ENCODE measurements at places on chromosomes 5 and 9.

DNA sequence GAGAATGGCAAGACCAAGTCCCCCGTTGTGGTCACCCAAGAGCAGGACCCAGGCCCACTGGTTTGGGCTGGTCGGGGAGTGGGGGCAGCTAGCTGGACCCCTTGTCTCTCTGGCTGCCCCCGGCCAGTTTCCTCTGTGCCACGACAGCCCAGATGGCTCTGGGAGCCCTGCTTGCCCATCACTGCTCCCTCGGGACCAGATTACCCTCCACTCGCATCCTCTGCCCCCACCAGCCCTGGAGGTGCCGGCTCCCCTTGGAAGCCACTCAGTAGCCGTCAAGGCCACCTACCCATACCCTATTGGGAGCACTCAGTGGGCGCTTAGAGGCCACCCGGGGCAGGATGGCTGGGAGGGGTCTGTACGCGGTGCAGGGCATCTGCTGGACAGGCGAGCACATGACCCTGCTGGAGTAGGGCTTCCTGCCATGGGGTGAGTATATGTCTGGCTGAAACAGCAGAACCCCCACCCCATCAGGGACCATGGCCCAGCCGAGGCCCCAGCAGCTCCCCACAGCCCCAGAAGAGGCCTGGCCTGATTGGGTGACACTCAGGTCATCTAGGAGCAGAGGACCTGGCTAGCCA, 70.0 kb downstream of the ZNF354C start:
- DNase-seq: no peak

- no peak for DNase-seq
Measured at GRCh38 chr5:69367697-69368279, 1.5 kb downstream of the AK6 start.

DNA sequence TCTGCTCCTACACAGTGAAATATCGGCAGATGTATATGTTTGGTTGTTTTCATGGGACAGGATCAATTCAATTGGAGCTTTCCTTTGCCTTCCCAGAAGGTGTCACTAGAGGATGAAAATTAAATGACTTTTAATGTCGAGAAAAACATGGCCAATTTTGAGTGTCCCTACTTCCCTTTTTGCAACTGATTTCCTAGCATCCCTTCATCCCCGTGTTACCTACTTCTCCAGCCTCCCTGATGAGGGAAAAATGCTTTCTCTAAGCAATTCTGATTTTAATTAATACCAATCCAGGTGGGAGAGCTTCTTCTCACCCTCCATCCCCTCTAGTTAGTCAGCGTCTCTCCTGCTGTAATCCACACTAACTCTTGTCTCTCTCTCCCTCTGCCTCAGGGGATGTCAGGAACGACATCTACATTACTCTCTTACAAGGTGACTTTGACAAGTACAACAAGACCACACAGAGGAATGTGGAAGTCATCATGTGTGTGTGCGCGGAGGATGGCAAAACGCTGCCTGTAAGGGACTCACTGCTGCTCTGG, 64.9 kb downstream of the DOCK2 start:
- DNase-seq: peak; percentile 51

- DNase-seq: no peak
Measured at GRCh38 chr9:110129425-110129824, 78.5 kb downstream of the C9orf152 start.

DNA sequence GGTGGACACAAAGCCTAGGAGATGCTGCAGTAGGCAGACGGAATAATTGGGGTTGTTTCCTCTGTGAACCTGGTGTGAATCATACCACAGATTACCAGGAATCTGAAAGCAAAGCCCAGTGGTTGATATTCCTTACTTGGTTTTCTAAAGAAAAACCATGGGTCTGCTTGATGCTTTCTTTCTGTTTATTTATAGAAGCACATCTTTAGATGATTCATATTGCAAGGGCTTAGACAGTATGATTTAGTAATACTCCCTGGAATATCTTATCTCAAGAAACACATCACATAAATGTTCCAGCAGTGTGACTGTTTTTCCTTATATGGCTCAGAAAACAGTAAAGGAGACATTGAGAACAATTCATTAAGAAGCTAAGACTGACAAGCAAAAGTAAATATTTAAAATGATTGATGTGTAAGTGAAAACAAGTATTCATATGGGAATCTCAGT, 623.3 kb downstream of the RAB3C start:
- DNase-seq: no peak

GRCh38 chr9:123741214-123741613, 188.7 kb downstream of the DENND1A start:
- DNase-seq: no peak

GRCh38 chr5:121668635-121669034, 183.0 kb upstream of the FTMT start:
- DNase-seq: no peak

DNA sequence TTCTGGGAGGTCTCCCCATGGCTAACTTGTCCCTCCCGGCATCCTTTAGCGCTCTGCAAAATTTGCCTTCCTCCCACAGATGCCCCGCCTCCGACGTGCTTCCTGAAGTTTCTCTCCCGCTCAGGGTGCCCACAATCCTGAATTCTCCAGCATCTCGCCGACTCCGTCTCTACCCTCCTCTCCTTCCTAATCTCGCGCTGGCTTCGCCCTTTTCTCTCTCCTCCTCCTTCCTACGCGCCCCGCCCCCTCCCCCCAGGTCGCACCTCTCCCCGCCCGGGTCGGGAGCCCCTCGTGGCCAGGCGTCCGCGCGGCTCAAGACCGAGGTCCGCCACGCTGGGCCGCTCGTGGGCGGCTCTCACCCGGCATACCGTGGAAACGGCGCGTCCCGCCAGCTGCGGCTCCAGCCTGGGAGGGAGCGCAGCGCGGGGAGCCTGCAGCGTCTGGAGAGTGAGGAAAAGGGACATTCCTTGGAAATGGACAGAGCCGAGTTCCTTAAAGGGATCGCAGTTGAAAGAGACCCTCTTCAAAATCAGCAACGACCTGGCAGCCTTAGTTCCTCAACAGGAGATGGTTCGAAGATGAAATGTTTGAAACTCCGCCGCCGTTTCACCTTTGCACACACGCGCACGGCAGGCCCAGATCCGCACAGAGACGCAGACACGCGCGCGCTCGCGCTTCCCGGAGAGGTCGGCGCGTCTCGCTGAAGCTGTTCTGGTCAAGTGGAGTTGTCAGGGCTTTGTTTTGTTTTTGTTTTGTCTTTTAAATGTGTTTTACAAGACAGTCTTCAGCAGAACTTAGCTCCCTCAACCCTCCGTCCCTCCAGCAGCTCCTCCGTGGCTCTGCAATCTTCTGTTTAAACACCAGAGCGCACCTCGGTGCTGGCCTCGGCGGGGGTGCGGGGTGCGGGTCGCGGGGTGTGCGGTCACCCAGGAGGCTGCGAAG, 5.0 kb upstream of the IRX2 start:
- peak; percentile 58 for DNase-seq

DNA sequence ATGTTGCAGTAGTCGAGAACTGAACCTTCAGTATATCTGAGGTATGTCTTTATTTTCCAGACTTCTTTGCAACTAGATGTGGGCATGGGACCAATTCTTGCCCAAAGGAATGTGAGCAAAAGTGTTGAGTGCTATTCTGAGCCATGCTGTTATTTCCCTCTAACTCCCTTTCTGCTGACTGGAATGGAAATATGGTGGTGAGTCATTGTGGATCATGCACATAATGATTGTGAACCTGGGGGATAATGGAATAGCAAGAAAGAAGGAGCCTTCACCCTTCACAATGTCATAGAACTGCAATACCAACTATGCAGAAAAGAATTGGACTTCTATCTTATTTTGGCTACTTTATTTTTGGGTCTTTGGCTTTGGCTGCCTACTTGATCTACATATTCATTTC, 10.3 kb upstream of the DOCK2 start:
- no peak for DNase-seq

GRCh38 chr5:83374547-83374946, 97.0 kb upstream of the VCAN start:
- no peak for DNase-seq

GRCh38 chr9:88835772-88836171, 155.5 kb upstream of the S1PR3 start:
- no peak for DNase-seq

- DNase-seq: peak; percentile 33
Measured at GRCh38 chr5:154972476-154973080, 31.7 kb downstream of the MRPL22 start.

DNA sequence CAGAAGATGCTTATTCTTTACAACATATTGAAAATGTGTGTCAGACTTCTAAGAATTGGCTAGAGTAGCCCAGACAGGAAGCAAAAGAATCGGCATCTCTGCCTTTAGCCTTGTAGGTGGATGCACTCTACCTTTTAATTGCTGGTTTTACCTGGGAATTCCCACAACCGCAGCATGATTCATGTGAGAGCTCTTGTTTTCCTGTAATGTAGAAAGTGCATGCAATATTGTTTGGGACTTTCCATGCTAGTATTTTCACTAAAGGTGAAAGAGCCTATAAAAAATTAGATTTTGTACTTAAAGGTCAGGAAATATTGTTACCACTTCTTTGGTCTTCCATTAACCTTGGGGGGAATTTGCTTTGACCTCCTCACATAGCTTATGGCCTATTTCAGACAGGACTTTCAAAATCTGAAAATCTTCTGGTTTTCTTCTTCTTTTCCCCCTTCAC, 89.8 kb downstream of the NTRK2 start:
- no peak for DNase-seq

GRCh38 chr5:141909212-141909611, 14.5 kb upstream of the DELE1 start:
- DNase-seq: no peak

- DNase-seq: no peak
Measured at GRCh38 chr9:114592356-114592755, 4.8 kb downstream of the ATP6V1G1 start.

DNA sequence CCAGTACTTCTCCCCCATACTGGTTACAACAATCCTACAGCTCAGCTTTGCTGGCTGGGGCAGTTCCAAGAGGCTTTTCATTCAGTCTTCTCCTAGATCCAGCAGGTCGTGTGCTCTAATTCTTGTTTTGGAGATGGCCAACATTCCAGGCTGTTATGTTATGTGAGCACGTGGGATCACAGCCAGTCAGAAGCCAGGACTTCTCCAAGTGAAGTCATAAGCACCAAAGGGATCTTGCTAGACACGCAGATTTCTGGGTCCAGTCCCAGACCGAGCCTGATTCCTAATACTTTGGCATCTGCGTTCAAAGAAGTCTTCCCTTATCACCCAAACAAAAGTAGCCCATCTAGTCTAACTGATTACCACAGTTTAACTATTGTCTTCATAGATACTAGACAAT, 1.4 kb upstream of the LARP1 start:
- no peak for DNase-seq

DNA sequence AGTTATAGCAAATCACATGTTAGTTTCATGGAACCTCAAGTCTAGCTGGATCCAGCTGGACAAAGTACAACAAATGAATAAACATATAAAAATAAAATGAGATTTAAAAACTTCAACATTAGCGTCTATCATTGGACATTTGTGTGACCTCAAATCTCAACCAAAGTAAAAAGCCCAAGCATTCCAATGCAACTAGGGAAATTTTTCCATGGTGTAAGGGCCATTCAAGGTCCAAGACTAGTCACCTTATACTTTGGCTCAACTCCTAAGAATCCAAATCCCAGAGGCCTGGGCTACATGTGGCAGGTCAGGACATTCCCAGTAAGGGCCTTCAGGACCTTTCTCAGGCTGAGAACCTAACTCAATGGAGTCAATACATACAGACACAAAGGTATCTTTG, 137.4 kb upstream of the DMAC1 start:
- no peak for DNase-seq

- DNase-seq: peak; percentile 46
Measured at GRCh38 chr5:960551-960950, 48.1 kb upstream of the NKD2 start.

DNA sequence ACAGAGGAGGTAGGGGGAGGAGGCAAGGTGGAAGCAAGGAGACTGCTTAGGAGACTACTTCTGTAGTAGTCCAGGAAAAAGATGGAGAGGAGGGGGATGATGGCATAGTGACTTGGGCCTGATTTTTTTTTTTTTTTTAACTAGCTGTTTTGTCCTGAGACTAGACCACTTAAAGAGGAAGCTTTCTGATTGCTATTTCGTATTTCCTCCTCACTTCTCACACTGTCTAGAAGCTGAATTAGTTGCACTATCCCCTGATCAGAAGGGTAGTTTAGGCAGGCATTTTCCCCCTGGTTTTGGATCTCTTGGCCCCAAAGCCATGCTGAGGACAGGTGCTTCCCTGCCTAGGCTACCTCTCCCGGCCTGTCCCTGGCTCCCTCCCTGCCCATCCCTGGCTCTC, 14.9 kb downstream of the LARP1 start:
- no peak for DNase-seq

DNA sequence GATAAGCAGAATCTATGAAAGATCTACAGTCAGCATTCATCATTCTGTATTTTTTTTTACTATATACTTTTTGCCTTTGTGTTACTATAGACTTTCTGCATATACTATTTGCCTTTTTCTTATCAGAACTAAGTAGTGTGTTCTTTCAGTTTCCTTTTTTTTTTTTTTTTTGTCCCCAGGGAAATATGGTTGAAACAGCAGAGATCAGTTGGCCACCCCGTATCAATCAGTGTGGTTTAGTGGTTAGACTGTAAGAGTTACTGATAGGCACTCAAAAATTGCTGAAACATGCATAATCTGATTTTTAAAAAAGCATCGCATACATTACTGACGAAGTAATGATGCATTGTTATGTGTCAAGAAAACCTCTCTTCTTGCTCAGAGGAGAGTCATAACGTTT, 990.8 kb upstream of the EDIL3 start:
- DNase-seq: no peak

DNA sequence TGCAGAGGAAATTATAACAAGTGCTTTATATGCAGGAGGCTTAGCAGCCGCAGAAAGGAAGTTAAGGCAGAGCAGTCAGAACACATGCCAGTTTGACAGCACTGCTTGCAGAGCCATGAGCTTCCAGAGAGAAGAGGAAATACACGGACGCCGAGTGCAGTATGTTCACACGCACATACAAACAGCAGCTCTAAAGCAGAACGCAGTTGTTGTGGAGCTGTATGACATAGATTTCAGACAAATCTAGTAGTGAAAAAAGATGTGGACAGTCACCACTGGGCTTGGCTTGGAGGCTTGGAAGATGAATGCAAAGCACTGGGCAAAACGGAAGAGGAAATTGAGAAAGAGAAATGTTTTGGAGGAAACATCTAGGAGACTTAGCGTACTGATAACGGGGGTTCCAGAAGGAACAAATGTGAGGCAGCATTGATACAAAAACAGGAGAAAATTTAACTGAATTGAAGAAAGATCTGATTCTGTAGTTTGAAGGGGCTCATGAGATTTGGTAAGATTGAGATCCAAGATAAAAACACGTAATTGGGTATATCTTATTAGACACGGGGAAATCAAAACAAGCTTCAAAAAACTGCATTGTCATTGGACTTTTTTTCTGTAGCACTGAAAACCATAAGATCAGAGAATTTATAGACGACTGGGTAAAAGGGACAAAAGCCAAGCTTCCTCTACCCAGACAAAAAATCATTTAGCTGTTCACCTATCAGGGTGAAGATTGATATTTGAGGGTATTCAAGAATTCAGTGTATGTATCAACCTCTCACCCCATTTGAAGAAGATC, 19.6 kb upstream of the ROPN1L start:
- no peak for DNase-seq

DNA sequence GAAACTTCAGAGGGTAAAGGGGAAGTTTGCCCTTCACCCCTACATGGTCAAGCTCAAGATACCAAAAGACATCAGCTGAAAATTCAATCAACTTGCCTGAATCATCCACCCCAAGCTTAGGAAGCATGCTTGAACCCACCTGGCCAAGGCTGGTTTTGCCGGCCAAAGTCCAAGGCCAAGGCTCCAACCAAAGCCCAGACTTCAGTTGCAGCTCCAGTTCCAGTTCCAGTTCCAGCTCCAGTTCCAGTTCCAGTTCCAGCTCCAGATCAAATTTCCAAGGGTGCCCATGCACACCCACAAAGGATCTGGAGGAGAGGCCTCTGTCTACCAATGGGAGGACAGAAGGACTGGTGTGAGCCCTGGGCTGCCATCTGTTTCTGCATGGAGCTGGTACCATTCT, 4.6 kb upstream of the SERINC5 start:
- no peak for DNase-seq

Measured in NCI-H460 (cell line).